ENCODE measurements at places on chromosomes 7 and 10. TPM values are rescaled to one million over a fixed set of nuclear protein-coding genes. Genes with fewer than 3 reads are reported as not detected.

YWHAG gene
- 210 TPM for total RNA-seq

C10orf95 gene
- total RNA-seq = 0.21 TPM

FAM25C gene
- total RNA-seq = not detected

GBX1 gene
- not detected for total RNA-seq

MRLN gene
- not detected for total RNA-seq

UNCX gene
- not detected for total RNA-seq

PKD2L1 gene
- not detected for total RNA-seq

METTL27 gene
- total RNA-seq = 3.4 TPM

ADAM22 gene
- 4.2 TPM for total RNA-seq

NUTM2D gene
- 1.5 TPM for total RNA-seq

CFTR gene
- 0.31 TPM for total RNA-seq

ACSL5 gene
- total RNA-seq = 2.4 TPM

PTF1A gene
- not detected for total RNA-seq

STRIP2 gene
- total RNA-seq = 5.1 TPM

BAIAP2L1 gene
- 120 TPM for total RNA-seq

SCRN1 gene
- 189 TPM for total RNA-seq

PRXL2A gene
- total RNA-seq = 89.0 TPM

PLEKHS1 gene
- total RNA-seq = 0.21 TPM

HABP2 gene
- total RNA-seq = 0.13 TPM

LRGUK gene
- 0.23 TPM for total RNA-seq

TMEM273 gene
- total RNA-seq = 0.23 TPM

EPO gene
- total RNA-seq = not detected
